Activated T-cell treated with anti-CD3 and anti-CD28 coated beads, Interleukin-2, amount 50 U/mL, for 72 hours (primary cell): ENCODE measurements at places on chromosomes 5 and 9. TPM values are rescaled to one million over a fixed set of nuclear protein-coding genes. Genes with fewer than 3 reads are reported as not detected.

DNA sequence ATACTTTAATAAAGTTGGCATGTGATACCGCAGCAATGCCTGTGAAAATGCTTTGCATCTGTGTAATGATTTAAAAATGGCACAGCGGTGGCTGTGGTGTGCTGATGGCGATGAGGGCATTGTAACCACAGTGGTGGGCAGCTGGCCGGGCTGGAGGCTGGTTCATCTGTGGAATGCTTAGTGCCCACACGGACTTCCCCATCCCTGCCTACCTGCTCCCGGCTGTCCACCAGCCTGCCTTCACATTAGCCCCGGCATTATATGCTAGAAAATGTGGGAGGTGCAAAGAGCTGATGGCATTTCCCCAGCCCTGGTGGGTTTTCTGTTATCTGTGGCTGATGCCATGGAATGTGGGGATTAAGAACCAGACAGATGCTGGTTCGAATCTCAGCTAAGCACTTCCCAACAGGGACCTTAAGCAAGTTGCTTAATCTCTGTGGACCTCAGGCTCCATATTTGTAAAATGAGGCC, 2.9 kb upstream of the NDST1 start:
- no peak for DNase-seq

GRCh38 chr5:124398460-124398859, 348.0 kb downstream of the ZNF608 start:
- no peak for DNase-seq

GRCh38 chr9:27589462-27589861, 16.2 kb upstream of the C9orf72 start:
- DNase-seq, result no peak

GRIN3A gene
- total RNA-seq, result not detected

ENTREP1 gene
- not detected for total RNA-seq

CSF1R gene
- 1.2 TPM for total RNA-seq
